Activated T-cell treated with anti-CD3 and anti-CD28 coated beads, Interleukin-2, amount 50 U/mL, for 4 hours (primary cell): ENCODE measurements at places on chromosomes 12 and 14. TPM values are rescaled to one million over a fixed set of nuclear protein-coding genes. Genes with fewer than 3 reads are reported as not detected.

DNA sequence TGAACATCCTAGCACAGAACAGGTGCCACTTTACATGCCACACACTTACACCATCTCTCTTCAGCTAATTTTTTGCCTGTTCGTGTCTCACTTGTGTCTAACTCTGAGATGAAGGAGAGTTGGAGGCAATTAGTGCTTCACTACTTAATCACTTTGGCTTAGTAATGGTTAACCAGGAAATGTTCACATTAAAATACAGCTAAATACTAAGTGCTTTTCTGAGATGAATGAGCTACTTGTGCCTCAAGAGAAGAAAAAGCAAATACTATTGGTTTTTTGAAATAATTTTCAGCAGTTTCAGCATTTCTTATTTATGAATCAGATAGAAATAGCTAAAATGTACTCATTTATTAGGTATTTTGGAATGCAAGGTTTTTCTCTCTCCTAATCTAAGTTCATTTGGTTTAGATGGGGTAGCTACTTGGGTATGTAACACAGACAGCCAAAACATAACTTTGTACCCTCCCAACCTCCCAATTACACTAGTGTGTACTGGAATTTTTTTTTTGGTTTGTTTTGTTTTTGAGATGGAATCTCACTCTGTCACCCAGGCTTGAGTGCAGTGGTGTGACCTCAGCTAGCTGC is 1474.1 kb upstream of the SEL1L start:
- no peak for DNase-seq

- no peak for DNase-seq
These were observed 38.7 kb upstream of the ZNF641 start for GRCh38 chr12:48389409-48389808.

DNA sequence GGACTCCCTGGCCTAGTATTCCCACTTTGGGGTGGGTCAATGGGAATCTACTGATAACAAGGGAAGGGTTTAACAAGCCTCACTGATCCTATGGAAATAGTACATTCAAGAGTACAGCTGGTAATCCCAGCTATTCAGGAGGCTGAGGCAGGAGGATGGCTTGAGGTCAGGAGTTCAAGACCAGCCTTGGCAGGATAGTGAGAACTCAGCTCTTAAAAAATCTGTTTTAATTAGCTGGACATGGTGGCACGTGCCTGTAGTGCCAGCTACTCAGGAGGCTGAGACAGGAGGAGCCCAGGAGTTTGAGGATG is 4.5 kb downstream of the POMT2 start:
- DNase-seq = no peak

GRCh38 chr14:69284170-69284569 is 24.2 kb downstream of the GALNT16 start:
- DNase-seq = no peak

DNA sequence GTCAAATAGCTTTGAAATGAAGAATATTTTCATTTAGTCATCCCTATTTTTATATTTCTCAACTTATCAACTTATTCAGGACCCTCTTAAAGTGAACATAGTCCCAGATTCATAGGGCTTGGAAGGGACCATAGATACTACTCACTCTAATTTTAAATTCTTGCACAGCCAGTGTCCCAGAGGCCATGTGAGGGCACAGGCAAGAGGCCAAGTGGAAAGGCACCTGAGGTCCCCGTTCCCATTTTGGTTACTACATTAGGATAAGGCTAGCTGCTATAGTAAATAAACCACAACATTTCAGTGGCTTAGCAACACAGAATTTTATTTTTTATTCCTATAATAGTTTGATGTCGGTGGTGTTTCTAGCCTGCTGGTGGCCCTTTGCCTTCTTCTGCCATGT is 227.8 kb downstream of the SPTSSA start:
- DNase-seq = no peak

The TBC1D30 gene
- total RNA-seq = 0.24 TPM

- no peak for DNase-seq
These were observed 78.8 kb downstream of the PAPOLA start for GRCh38 chr14:96581026-96581425.

DNA sequence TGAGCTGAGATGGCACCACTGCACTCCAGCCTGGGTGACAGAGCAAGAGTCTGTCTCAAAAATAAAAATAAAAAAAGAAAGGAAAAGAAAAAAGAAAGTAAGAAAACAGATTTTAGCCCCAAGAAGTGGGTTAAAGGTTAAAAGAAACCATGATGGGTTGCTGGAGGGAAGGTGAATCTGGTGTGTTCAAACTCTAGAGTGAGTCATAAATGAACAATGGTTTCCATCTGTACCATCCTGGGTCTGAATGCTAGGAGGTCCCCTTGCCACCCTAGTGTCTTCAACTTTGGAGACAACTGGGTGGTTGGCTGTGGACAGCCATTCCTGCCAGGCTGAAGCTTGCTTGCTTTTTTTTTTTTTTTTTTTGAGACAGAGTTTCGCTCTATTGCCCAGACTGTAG is 1.6 kb upstream of the RPS26 start:
- no peak for DNase-seq

The PLEKHH1 gene
- 1.1 TPM for total RNA-seq

DNA sequence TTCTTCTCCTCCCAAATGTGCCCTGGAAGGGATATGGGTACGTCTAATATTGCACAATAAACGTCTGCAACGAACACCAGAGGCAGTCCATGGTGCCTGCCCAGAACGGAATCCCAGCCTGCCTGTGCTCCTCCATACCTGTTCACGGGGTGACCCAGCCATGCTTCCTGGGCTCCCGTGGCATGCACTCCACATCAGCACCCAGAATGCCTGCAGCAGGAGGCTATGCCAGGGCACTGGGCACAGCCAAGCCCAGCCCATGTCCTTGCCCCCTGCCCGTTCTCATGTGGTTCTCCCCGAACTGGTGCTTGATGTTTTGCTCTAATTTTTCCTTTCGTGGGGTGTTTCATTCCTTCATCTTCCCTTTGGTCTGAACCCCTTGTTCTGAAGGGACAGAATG is 404.3 kb downstream of the BCL11B start:
- DNase-seq = no peak

The ZFC3H1 gene
- total RNA-seq = 37.2 TPM
